KBM-7 (cell line): ENCODE measurements at places on chromosomes 2 and 18.

DNA sequence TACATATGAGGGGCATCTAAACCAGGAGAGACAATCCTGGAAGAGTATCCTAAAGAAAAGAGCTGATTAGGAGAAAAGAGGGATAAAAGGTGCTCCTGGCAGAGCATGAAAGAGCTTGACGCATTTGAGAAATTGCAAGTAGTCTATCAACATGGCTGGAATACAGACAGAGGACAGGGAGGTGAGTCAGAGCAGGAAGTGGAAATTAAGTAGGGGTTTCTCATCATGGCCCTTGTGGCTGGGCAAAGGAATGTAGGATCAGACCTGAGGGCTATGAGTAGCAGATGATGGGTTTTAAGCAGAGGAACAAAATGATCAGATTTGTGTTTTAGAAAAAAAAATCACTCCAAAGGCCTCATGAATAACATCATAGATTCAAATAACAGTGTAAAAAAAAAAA is 49.2 kb upstream of the UGP2 start:
- DNase-seq, result peak; percentile 9

- peak; percentile 90 for DNase-seq
These were observed 22.9 kb upstream of the DARS1 start for GRCh38 chr2:136008205-136008865.

DNA sequence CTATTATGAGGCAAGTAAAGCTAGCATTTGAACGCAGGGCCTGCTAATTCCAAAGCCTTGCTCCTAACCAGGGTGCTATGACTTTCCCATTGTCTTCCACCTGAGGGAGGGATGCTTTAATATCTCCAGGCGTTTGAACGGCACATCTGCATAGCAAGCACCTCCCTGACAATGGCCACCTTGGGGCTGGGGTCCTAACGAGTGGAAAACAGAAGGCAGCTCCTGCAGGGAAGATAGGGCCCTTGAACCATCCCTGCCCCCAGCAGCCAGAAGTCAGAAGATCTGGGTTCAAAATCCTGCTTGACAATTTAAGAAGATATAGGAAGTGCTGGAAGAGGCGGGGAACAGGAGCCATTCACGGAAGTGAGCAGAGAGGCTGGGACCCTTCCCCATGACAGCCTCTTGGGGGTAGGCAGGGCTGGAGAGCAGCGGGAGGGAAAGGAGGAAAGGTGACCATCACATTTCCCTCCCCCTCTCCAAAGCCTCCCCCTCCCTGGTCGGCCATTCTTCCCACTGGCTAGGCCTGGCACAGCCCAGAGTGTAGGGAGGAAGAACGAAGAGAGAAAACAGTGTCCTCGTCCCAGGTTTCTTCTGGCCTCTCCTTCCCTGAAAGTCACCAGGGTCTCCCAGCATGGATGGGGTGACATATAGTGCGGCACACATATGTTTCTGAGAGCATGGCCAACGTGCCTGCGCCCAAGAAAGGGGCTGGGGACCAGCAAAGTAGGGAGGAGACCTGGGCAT is 73.5 kb downstream of the EMX1 start:
- no peak for DNase-seq

DNA sequence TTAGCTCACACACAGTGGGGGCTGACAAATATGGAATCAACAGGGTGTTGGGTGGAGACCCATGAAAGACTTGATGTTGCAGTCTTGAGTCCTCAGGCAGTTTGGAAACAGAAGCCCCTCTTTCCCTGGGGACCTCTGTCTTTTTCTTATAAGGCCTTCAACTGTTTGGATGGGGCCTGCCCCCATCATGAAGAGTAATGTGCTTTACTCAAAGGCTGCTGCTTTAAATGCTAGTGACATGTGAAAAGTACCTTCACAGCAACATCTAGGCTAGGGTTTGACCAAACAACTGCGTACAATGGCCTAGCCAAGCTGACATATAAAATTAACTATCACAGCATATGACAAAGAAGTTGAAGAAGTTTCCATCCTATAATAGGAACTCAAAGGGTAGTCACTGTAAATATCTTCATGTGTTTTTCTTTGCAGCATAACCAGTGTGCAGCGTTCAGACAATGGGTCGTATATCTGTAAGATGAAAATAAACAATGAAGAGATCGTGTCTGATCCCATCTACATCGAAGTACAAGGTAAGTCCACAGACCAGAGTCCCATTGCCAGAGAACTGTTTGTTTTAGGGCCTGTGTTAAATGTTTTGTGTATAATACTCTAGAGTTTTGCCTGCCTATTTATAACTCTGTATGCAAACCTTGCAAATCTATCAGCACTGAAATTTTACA is 46.3 kb downstream of the MERTK start:
- DNase-seq, result peak; percentile 59

DNA sequence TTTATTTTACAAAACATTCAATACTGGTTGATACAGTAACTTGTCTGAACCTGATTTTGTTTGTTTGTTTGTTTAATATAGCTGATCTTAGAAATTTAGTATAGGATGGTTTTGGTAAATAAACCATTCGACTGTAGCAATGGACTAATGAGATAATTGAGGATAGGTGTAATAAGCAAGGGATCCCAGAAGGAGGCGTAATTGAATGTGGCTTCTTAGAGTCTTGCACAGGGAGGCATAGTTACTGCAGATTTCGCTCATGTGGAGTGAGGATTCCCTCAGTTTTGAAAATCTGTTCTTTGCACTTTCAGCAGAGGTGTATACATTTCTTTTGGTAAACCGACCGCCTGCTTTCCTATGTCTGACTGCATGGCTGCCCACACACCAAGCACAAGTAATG is 709.6 kb downstream of the SOCS6 start:
- peak; percentile 9 for DNase-seq

GRCh38 chr2:24511894-24512293 is 20.8 kb downstream of the NCOA1 start:
- DNase-seq, result no peak

GRCh38 chr2:148451046-148451445 is 193.5 kb upstream of the EPC2 start:
- no peak for DNase-seq

DNA sequence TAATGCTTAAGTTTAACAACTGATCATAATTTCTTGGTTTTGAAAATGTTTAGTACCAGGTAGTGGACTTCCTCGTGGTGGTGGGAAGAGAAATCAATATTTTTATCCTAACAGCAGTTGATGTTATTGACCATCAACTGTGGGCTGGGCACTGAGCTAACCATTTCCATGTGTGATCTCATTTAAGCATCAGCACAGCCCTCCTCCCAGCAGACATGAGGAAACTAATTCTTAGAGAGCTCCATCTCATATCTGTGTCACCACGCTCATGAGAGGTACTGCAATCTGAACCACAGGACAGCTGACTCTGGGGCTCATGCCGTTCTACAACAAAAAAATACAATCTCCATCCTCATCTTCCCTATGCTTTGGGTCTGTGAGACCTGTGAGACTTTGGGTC is 332.8 kb upstream of the RAB12 start:
- no peak for DNase-seq

GRCh38 chr2:23953625-23954024 is 13.4 kb downstream of the UBXN2A start:
- no peak for DNase-seq

- DNase-seq, result no peak
These were observed 38.5 kb downstream of the PARD3B start for GRCh38 chr2:204583773-204584172.

- DNase-seq, result no peak
These were observed 20.3 kb downstream of the SF3B1 start for GRCh38 chr2:197414515-197414914.

GRCh38 chr18:8359481-8359880 is 249.8 kb upstream of the RAB12 start:
- DNase-seq, result no peak

DNA sequence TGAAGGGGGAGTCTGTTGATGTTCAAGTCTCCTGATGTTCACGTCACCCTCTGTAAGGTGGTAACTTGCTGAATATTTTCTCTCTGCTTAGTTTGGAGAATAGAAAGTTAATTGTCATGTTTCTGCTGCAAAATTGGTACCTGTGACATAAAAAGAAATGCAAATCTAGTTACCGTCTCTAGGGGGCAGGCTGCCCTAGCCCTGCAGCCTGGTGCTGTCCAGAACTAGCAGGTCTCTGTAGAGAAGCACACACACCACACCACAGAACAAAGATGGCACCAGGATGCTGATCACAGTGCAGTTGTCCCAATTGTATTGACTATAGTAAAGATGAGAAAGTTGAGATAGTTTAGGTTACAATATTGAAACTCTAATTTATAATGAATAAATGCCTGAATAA is 47.0 kb downstream of the SLC9A4 start:
- peak; percentile 37 for DNase-seq

DNA sequence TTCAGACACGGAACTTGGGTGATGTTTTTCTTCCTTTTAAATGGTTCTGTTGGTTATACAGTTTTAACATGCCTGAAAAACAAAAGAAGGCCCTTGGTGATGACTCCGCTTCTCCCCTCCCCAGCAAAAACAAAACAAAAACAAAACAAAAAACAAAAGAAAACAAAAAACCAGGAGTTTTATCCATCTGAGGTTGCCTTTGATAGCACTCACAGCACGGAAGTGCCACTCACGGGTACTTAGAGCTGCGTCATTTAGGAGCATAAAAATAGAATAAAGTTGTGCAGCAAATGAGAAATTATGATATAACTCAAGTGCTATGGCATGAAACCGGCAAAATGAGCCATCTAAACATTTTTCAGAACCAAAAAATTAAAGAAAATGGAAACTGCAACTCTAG is 57.7 kb downstream of the ZEB2 start:
- DNase-seq, result no peak

- no peak for DNase-seq
These were observed 184.3 kb downstream of the TTC32 start for GRCh38 chr2:19717446-19717845.
